Stimulated activated CD8-positive, alpha-beta memory T cell treated with anti-CD3 and anti-CD28 coated beads, Interleukin-4, amount 100 ng/mL, for 4 hours (primary cell): ENCODE measurements at places on chromosomes 2 and 18.

GRCh38 chr2:140650825-140651224 is 1480.0 kb downstream of the LRP1B start:
- DNase-seq: no peak

GRCh38 chr2:177242121-177242987 is 22.2 kb downstream of the NFE2L2 start:
- no peak for DNase-seq

GRCh38 chr18:79257480-79257879 is 138.2 kb upstream of the NFATC1 start:
- DNase-seq: no peak

GRCh38 chr2:165593081-165593480 is 123.6 kb downstream of the CSRNP3 start:
- no peak for DNase-seq

GRCh38 chr2:8300216-8300615 is 381.6 kb upstream of the ID2 start:
- no peak for DNase-seq

DNA sequence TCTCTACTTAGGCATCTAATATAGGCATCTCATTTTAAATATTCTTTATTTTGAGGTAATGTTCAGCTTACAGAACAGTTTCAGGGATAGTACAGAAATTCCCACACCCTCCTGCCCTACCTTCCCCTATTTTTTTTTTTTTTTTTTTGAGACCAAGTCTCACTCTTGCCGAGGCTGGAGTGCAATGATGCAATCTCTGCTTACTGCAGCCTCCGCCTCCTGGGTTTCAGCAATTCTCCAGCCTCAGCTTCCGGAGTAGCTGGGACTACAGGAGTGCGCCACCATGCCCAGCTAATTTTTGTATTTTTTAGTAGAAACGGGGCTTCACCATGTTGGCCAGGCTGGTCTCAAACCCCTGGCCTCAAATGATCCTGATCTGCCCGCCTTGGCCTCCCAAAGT is 97.6 kb downstream of the EPB41L5 start:
- no peak for DNase-seq

DNA sequence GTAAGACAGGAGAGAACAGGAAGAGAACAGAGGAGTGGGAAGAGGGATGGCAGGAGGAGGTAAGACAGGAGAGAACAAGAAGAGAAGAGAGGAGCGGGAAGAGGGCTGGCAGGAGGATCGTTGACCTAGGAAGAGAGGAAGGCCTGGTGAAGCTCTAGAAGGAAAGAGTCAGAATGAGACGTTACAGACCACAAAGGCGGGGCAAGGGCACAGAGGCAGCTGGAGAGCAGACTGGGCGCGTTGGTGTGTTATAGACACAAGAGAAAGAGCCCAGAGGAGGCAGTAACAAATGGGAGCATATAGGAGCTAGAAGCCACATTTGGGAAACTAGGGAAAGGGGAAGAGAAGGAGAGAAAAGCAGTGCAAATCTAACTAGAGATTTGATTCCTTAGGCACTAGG is 26.6 kb downstream of the PTRHD1 start:
- DNase-seq: no peak

DNA sequence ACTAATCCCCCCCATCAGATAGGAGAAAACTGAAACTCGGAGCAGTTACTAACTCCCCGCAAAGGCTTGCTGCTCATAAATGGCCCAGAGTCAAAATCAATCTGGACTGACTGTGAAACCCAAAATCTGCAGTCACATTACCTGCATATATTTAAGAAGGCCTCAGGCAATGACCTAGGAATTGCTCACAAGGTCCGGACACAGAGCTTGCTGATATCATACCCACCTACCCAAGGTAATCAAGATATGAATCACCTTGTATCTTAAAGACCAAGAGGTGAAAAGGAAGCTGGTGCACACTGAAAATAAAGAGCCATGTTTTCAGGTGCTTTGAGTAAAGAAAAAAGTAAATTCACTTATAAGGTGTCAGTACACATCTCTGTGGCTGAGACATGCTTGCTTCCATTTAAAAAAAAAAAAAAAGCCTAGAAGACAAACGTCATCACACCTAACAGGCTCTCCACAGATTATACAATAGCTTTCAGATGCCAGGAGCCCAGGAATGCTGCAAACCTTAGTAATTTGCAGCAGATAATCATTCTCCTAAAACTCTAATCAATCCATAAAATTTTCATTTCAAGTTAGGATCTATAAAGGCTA is 195.4 kb downstream of the ZEB2 start:
- DNase-seq: no peak

DNA sequence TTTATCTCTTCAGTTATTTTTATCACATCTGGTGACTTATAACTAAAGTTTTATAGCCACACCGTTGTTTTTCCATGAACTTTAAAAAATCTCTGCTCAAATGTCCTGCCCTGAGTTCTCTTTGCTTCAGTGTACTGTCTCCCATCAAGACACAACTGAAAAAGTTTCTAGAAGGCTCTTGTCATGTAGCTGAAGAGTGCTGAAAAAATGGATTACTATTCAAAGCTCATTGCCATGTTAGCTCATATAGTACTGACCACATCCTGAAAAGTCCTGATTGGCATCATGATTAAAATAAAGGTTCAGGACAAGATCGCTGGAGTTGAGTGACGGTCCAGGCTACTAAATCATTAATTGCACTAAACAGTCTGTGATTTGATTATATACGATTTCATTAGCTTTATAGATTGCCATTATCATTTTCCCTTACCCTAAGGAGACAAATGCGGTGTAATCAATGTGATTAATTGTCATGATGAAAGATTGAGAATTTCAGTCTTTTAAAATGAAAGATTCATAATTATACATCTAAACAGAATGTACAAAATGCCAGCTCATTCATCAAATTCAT is 62.2 kb downstream of the MFSD6 start:
- no peak for DNase-seq

- DNase-seq: no peak
Observed at GRCh38 chr18:70382017-70382416, 93.2 kb downstream of the SOCS6 start.

GRCh38 chr2:127675331-127676261 is at the start of gene LIMS2:
Gene LIMS2, minus strand, starts transcription at chr2:127675530. Its CDS starts 506 bp downstream, at chr2:127675024.
- no peak for DNase-seq

- no peak for DNase-seq
Observed at GRCh38 chr18:63758615-63759240, 16.5 kb upstream of the SERPINB7 start.

GRCh38 chr2:30216157-30216556 is 15.2 kb upstream of the LBH start:
- no peak for DNase-seq

- no peak for DNase-seq
Observed at GRCh38 chr2:160349306-160349705, 144.3 kb downstream of the RBMS1 start.

GRCh38 chr2:233003658-233004555 is 9.1 kb downstream of the NGEF start:
- no peak for DNase-seq

DNA sequence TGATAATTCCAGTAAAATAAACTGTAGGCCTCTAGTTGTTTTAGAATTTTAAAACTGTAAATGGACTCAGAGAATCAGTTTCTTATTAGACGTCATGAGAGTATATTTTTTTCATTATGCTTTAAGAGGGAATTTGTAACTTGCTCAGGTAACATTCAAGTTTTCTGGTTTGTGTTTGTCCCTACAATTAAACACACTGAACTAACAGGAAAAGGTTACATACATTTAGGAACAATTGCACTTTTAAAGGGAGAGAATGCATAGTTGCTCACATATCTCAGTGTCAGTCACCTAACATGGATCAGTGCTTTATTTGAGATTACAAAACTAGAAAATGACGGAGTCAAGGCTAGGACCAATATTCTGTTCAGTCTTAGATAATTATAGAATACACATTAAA is 3.1 kb downstream of the COL3A1 start:
- DNase-seq: no peak

DNA sequence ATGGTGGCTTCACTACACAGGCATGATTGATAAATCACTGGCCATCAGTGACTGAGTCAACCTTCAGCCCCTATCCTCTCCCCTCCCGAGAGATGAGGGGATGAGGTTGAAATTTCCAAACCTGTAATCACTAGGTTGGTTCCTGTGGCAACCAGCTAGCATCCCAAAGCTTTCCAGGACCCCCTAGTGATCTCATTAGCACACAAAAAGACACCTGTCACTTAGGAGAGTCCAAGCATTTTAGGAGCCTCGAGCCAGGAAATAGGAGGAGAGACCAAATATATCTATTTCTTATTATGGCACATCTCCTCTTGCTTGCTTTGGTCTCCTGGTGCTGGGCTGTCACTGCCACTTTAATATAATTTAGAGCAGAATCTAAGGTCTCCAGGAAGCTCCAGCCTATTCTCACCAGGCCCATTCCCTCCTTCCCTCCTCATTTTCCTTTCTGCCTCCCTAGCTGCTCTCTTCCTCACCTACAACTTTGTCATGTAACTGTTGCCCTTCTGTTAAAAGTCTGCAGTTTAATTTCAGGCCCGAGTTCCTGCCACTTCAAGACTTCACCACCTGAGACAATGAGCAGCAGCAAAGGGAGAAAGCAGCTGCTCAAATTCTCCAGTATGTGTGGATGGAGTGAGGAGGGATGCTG is 33.2 kb upstream of the NAB1 start:
- DNase-seq: no peak

DNA sequence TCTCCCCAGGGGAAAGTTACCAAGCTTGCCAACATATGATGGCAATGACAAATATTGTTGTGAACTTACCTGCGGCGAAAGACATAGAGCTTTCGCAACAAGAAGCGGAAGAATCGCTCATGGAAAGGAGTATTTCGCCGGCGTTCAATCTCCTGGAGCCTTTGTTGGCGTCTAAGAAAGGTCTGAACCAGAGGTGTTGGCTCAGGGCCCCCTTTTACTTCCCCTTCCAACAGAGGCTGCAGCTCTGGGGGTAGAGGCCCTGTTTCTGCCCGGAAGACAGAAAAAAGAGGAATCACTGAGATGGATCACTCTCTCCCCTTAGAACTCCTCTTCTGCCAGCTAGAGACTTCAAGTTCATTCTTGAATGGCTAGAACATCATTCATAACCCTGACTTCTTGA is 10.8 kb downstream of the GGCX start:
- DNase-seq: no peak

- no peak for DNase-seq
Observed at GRCh38 chr2:199461711-199462346, 4.1 kb upstream of the SATB2 start.

DNA sequence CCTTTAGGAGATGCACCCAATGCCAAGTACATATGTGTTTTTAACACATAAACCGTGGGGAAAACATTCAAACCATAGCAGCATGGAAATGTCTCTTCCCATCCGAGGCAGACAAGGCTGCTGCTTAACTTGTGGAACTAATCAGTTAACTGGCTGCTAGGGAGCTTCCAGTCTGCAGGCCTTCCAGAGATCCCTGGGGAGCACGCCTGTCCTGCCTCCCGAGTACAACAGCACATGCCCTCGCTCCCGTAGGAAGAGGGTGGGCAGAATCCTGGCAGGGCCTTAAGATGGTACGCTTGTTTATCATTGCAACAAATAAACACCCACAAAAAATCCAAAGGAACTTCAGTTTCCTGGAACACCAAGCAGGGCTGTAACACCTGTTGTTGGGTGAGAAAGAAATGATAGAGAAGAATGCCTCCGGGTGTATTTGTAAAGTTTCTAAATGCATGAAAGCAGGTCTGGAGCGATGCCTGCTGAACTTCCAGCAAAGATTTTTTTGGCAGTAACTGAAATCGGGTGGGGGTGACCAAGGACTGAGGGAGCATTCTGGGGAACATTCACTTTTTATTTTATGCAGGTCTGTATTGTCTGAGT is 56.2 kb downstream of the EDAR start:
- DNase-seq: no peak

DNA sequence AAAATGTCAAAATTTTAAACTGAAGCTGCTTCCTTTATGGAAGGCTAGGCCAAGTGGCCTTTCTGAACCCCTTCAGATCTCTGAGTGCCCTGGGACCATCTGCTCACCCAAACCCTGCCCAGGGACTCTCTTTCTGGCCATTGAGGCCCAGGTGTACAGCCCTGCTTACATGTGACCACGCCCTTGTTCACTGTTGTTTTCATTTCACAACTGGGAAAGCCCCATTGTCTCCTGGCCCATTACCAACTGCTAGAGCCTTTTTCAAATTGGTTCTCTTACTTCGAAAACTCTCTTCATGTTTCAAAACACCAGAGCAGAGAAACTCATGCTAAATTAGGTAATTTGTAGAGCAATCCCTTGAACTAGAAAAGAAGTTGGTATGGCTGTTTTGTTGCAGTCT is 219.5 kb upstream of the TANK start:
- DNase-seq: no peak

DNA sequence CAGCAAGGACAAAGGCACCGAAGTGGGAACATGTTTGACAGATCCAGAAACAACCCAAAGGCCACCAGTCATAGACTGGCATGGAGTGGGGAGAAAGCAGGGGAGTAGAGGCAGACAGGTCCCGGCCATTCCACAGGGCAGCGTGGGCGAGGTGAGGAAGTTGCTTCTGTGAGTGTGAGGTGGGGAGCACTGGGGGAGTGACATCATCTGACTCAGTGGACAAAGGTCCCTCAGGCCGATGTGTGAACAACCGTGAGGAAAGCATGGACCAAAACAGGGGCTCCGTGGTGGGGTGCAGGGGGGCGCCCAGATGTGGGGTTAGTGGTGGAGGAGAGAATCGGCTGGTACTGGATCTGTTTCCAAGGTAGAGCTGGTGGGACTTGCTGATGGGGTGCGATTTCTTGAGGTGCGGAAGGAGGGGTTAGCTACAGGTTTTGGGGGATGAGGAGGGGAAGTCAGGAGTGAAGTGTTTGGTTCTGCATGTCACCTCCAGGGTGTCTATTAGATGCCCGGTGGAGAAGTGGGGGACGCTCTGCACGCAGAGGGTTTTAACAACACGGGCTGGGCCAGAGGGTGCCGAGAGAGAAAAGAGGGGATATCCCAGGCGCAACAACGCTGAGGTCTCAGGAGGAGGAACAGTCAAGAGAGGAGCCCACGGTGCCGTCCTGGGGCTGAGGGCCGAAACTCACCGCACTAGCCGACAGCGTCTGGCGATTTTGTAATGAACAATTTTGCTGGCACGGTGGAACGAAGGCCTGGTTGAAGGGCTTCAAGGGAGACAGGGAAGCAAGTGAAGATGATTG is 2.5 kb upstream of the SFT2D3 start:
- no peak for DNase-seq

DNA sequence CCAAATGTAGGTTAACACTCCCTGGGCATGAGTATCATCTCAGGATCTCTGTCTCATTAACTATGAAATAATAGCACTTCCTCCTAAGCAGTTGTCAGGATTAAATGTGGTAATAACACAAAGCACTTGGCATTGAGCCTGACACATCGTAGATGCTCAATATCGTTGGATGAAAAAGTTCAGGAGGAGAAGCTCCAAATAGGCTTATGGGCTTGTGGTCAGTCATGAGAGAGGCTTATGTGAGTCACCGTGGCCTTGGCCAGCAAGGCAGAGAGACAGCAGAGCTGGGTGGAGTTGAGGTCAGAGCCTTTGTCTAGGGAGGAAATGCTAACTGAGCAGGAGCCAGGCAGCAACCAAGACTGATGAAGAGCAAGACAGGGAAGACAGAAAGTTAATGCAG is 68.3 kb upstream of the PPM1B start:
- DNase-seq: no peak
